ENCODE measurements at places on chromosomes 16 and 17.

GRCh38 chr17:82400830-82401229 lies 17.3 kb upstream of the HEXD start:
- peak; percentile 80 for DNase-seq

DNA sequence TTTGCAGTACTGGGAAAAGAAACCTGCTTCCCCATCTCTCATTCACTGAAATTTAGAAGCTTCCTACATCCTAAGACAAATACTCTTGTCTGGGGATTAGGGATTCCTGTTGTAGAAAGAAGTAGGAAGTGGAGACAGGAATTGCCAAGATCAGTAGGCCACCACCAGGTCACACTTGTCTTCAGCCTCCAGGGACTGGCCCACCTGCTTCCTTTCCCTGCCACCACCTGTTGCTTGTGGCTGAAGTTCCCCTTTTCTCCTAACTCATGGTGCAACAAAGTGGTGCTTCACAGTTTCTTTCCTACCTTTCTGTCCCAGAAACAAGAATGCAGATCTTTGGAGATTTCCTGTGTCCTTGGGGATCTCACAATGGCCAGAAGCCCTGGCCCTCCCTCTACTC lies 82.4 kb downstream of the WNT3 start:
- no peak for DNase-seq

GRCh38 chr16:50340578-50340977 lies 28.2 kb downstream of the BRD7 start:
- DNase-seq: no peak

DNA sequence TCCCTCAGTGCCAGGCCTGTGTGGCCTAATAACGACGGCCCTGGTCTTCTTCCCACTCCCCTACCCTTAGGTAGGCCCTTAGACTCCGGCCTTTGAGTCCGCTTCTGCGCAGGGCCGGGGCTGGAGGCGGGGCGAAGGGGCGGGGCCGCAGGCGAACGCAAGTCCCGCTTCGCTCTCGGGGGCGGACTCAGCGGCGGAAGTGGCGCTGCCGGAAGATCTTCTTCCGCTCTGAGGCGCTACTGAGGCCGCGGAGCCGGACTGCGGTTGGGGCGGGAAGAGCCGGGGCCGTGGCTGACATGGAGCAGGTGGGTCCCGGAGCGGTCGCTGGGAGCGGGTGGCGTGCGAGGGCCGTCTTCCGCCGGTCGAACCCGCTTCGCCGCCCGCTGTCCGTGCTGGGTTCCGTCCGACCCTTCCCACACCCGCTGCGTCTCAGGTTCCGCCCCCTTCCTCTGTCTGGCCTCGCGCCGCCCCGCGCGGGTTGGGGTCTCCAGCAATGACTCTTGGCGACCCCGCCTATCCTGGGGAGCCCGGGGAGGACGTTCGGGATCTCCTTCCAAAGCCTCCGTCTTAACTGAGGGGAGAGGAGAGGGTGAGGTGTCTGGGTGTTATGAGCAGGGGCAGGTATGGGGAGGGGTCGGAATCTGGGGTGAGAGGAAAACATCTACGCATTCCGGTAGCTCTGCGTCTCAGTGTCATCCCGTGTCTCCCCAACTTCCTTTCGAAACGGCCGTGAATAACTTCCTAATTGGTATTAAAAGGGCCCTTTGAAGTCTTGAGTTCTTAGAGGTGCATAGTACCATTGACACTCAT lies at the start of gene STARD3:
TSS of gene STARD3 (plus strand) at position 218 of the 810 bp plus-strand sequence. CDS start 16,388 bp downstream, outside the sequence.
- peak; percentile 94 for DNase-seq

- no peak for DNase-seq
These were observed 16.6 kb upstream of the SMIM5 start for GRCh38 chr17:75616521-75617122.

- DNase-seq: peak; percentile 92
These were observed 1.2 kb upstream of the CCDC42 start for GRCh38 chr17:8745586-8746500.

DNA sequence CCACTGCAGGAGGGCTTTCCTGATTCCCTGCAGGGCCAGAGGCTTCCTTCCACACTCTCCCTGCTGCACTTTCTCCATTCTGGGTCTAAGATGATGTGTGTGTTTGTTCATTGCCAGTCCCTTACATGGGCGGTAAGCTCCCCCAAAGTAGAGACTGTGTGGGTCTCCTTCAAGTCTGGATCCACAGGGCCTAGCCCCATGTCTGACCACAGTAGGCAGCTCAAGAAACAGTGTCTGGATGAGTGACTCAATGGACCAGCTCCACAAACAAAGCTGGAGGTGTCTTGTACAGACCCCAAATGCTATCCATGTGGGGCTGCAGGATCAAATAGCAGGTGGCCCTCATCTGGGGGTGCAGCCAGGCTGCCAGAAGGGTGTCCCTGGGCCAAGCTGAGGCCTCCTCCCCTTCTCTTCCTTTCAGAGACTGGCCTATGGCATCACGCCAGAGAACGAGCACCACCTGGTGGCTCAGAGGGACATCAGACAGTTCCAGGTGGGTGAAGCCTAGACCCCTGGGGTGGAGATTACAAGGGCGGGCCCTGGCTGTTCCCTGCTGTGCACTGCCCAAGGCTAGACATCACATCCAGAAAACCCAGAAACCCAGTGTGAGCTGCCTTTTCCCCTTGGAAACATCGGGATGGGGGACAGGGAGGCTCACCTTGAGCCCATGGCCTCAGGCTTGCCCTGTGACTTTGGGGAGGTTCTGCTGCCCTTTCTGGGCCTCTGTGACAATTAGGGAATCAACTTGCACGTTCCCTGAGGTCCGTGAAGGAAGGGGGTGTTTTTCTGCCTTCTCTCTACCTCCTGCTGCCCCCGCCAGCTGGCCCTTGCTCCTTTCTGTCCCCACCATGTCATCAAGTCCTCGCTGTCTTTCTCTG lies 45.9 kb downstream of the SLC6A2 start:
- peak; percentile 66 for DNase-seq

All from right cardiac atrium (tissue), 5 donors.